Occipital lobe (tissue), 3 donors: ENCODE measurements at places on chromosomes 4 and X.

GRCh38 chr4:73860181-73860580 is 7.1 kb downstream of the PF4V1 start:
- no peak for DNase-seq

GRCh38 chrX:82961129-82961528 is 547.0 kb upstream of the POU3F4 start:
- DNase-seq: no peak

DNA sequence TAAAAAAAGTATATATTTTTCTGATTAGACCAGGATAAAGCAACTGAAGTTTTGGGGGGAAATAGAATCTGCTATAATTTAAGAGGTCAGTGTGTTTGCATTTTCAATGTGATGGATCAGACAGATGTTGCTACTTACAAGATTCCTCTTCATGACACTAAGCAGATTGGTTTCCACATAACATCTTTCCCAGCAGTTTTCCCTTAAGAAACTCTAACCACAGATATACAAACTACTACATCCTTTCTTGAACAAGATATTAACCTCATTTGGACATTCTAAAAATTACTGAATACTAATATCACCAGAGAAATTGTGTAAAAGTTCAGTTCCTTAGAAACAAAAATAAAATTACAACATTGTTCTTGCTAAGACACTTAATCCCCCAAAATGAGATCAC is 106.7 kb upstream of the GUCY1A1 start:
- no peak for DNase-seq

GRCh38 chr4:108301545-108302251 is 133.0 kb upstream of the LEF1 start:
- no peak for DNase-seq

DNA sequence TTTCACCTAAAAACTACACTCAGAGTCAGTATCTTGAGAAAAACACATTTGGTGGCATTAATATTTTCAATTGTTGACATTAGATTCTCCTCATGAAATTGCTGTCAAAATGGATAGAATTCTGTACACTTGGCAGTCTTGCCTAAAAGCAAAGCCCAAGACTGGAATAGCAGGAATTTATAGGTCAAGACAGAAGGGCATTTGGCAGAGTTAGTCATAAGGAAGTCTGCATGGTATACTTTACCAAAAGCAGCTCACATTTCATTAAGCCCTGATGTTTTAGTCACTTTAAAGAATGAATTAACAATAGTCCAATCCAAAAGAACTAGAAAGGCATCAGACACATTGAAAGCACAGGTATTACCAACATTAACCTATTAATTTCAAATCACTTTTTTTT is 7.1 kb downstream of the CCDC160 start:
- no peak for DNase-seq

DNA sequence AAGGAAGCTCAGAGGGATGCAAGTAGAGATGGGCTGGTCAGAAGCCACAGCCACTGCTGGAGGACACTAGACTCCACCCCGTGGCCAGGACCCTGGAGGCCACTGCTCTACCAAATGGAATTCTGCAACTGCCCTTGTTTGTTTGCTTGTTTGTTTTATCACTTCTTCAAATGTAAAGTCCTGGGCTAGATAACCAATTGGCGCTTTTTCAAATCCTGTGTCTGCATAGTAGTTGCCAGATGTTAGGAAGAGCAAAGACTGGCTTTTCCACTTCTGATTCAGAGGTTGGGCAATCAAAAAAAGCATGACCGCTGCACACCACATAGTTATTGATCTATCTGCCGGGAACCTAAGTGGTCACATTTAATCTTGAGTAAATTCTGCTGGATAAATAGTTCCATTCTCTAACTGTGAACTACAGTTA is 255.2 kb upstream of the SFRP2 start:
- no peak for DNase-seq

DNA sequence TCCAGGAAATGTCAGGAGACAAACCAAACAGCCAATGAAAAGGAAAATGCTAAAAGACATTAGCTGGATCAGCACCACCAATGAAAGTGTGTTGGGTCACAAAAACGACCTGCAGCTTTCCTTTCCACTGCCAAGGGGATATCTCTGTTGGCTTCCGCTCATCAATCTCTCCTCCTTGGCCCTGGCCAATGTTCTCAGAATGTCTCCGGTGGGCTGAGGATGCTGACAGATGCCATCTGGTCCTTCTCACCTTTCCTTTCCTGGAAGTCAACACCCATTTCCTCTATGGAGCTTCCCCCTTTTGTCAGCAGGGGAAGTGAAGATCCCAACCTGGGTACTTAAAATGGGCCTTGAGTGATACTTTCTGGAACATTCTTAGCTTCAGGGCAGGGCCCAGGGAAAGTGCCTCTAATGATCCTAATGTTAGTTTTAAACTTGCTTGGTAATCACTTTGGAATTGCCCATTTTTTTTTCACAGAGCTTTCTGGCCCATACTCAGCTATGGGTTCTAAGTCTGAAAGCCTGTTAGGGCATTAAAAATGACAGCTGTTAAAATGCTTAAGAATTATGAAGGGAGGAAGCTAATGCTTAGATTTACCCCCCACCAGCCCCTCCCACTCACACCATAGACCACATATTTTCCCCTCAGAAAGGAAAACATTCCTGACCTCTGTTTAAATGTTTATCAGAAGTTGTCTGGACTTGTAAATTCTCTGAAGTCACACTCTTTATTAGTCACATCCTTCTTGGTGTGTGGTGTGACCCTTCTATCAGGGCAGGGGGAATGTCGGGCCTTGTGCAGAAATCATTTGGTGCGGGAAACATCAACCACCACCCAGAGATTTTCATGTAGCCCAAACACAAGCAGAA is 29.2 kb downstream of the IGFBP7 start:
- no peak for DNase-seq

DNA sequence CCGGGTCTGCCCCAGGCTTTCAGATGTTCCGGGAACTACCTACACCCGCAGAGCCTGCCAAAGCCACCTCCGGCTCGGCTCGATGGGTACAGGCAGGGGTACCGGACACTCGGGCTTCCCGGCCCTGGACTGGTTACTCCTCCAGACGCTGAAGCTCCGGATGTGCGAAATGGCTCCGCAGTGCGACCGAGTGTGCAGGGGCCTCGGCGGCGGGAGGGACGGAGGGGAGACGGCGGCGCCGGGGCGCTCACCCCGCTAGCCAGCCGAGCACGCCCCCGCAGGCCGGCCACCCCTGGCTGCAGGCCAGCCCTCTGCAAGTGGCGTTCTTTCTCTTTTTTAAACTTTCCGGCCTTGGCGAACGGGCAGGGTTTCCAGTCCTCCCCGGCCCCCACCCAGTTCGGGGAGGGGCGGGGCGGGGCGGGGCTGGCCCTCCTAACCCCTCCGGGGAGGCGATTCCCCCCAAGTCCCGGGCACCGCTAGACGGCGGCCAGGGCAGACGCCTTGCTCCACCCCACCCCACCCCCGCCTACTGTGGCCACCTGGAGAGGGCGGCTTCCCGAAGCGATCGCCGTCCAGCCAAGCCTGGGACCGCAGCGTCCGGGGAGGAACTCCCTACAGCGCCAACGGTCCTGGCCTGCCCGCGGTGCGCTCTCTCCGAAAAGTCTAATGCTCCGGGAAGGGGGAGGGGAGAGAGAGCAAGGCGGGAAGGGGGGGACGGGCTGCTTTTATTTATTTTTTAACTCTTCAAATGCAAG is 7.5 kb downstream of the BCOR start:
- DNase-seq: no peak

DNA sequence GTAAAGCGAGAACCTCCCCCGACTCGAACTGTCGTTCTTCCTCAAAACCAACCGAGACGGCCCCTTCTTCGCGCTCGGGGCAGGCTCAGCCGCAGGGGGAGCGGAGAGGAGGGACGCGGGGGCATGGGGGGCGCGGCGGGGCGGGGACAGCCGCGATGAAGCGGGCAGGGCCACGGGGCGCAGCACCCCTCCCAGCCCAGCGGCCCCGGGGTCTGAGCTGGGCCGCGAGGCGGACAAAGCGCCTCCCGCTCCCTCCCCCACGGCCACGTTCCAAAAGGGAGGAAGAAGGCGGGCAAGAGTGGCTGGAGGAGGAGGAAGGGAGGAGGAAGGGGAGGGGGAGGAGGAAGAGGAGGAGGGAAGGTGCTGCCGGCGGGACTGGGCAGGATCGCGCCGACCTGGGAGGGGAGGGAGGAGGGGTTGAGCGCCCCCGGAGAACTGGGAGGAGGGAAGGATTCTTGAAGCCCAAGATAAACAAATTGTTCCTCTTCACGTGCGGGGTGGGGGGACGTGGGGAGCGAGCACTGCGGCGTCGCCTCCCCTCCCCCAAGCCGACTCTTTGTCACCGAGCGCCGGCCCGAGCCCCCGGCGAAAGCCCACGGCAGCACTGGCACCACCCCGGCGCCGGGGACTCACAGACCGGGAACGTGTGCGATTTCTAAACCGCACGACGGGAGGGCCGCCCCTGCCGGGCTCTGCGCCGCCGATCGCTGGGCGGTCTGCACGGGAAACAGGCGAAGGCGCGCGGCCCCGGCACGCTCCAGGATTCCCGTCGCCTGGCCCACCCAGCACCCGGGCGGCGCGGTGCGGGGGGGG is 2.9 kb downstream of the MAML3 start:
- DNase-seq: peak; percentile 81

DNA sequence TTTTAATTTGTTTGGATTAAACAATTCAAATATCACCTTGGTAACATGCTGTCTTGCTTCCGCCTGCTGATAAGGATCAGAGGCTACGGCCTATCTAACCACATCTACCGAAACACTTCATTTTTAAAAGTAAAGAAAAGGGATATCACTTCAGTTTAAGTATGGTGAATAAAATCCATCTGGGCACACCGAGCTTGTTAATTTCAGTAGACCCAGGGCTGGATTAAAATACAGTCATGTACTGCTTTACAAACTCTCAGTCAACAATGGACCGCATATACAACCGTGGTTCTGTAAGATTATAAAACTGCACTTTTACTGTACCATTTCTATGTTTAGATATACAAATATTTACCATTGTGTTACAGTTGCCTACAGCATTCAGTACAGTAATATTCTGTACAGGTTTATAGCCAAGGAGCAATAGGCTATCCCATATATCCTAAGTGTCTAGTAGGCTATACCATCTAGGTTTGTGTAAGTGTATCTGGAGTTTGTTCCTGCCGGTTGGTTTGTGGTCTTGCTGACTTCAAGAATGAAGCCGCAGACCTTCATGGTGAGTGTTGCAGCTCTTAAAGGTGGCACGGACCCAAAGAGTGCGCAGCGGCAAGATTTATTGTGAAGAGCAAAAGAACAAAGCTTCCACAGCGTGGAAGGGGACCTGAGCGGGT is 40.0 kb downstream of the SEPTIN11 start:
- no peak for DNase-seq

- DNase-seq: no peak
Observed at GRCh38 chr4:104826171-104826570, 320.5 kb upstream of the TET2 start.

- DNase-seq: no peak
Observed at GRCh38 chrX:13761606-13762414, 27.3 kb downstream of the OFD1 start.

DNA sequence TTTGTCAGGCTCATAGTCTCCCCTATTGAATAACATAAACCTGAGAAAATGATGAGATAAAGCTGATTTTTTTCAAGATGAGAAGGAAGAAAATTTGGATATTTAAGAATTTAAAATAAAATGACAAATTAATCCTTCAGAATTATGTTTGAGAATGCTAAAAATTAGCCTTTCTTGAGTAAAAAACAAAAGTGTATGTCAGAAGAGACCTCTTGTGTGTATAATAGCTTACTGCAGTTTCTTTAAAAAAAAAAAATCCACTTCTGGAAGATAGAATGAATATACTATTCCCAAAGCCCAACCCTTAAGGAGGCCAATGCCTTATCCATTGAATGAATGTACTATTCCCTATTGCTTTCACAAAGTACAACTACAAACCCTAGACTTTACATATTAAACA is 281.8 kb downstream of the RAPGEF2 start:
- no peak for DNase-seq

- DNase-seq: no peak
Observed at GRCh38 chrX:24339911-24340310, 20.5 kb upstream of the SUPT20HL1 start.

DNA sequence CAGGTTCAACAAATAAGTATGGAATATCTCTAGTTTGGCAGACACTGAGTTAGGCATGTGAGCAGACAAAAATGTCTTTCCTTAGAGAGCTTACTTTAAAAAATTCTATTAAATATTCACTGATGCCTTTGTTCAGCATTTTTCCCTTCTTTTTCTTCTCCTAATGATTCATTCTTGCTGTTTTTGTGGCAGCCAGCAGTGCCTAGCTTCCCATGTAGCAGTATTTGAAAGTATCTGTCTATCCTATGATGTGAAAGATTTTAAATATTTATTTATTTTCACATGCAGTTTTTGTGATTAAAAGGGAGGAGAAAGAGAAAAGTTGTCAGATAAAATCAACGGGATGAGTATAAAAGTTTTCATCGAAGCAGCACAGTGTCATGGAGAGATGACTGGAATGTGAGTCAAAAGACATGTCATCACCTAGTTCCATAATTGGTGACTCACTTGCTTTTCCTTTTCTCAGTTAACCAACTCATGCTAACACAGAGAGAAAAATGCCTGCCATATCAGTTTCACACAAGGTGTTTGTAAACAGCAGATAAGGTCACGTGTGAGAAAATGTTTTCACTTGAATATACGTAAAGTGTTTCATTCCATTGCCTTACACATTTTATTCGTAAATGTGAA is 69.8 kb downstream of the BMPR1B start:
- no peak for DNase-seq

DNA sequence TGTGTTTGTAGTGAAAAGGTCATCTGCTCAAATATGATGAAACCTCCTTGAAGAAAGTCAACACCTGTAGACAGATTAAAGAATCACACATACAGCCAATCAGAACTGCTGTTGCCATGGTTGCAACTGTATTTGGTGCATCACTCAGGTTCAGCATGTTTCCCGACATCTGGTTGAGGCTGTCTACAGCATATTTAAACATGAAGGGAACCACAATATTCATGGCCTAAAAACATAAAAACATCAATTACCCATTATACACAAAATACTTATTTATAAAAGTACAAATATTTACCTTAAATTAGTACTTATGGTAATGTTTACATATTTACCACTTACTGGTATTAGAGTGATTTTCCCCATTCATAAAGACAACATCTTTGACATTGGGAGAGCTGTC is 79.7 kb downstream of the ABCB7 start:
- DNase-seq: no peak

DNA sequence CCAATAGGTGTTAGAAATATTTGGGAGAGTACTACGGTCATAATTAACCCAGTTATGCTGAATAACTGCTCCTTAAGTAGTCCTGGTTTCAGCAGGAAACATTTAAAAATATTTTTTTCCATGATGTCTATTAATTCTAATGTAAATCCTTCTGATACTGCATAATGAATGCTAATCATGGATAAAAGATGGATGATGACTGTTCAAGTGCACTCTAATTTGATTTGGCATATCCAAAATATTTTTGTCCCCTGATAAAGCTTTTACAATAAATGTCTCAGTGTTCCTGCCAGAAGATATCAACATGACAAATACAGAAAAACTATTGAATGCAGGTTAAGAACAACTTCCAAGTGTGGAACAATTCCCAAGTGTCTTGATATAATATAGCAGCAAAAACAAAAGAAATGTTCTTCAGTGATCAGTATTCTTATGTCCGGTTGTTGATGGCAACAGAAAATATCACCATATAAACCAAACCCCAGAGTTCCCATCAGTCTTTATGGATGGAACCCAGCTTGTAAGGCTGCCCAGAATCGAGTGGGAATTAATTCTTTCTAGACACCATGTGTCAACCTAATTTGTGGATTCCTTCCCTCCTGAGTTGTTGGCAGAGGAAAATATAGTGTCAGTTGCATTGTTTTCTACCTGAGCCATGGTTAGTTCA is 205.4 kb upstream of the GK2 start:
- no peak for DNase-seq

GRCh38 chr4:38489924-38490639 is 173.9 kb upstream of the KLF3 start:
- DNase-seq: no peak

- no peak for DNase-seq
Observed at GRCh38 chr4:11635342-11635741, 206.6 kb upstream of the HS3ST1 start.
